Central memory CD8-positive, alpha-beta T cell (primary cell): ENCODE measurements at places on chromosomes 16 and 17.

DNA sequence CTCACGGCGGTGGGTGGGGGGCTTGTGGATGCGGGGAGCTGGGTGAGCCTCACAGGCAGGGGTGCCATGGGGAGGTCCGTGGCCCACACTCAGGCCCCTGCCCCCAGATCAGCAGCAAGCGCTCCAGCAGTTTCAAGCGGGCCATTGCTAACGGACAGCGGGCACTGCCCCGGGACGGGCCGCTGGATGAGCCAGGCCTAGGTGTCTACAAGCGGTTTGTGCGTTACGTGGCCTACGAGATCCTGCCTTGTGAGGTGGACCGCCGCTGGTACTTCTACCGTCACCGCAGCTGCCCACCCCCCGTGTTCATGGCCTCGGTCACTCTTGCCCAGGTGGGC, 1.1 kb downstream of the RHBDL1 start:
- DNase-seq = no peak

DNA sequence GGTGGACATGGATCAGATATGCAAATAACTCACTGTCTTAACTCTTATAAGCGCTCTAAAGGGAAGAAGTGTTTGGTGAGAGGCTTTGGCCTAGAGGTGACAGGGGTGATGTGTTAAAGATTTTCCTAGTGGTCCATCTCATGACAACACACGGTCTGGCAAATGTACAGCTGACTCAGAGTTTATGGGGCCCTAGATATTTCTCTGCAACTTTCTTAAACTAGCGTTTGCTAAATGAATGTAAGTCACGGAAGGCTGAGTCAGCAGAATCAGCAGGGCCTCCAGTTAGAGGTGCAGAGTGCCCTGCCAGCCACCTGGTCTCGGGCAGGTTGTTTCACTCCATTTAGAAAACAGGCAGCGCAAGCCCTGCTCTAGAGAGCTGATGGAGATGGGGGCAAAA, 40.1 kb downstream of the CLEC16A start:
- DNase-seq = no peak

DNA sequence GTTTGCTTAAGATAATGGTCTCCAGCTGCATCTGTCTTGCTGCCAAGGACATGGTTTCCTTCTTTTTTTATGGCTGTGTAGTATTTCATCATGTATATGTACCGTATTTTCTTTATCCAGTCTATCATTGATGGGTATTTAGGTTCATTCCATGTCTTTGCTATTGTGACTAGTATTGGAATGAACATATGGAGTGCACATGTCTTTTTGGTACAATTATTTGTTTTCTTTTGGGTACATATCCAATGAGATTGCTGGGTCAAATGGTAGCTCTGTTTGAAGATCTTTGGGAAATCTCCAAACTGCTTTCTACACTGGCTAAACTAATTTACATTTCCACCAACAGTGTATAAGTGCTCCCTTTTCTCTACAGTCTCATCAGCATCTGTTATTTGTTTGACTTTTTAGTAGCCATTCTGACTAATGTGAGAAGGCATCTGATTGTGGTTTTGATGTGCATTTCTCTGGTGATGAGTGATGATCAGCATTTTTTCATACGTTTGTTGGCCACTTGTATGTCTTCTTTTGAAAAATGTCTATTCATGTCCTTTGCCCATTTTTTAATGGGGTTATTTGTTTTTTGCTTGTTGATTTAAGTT, 66.2 kb downstream of the TNFRSF13B start:
- no peak for DNase-seq

DNA sequence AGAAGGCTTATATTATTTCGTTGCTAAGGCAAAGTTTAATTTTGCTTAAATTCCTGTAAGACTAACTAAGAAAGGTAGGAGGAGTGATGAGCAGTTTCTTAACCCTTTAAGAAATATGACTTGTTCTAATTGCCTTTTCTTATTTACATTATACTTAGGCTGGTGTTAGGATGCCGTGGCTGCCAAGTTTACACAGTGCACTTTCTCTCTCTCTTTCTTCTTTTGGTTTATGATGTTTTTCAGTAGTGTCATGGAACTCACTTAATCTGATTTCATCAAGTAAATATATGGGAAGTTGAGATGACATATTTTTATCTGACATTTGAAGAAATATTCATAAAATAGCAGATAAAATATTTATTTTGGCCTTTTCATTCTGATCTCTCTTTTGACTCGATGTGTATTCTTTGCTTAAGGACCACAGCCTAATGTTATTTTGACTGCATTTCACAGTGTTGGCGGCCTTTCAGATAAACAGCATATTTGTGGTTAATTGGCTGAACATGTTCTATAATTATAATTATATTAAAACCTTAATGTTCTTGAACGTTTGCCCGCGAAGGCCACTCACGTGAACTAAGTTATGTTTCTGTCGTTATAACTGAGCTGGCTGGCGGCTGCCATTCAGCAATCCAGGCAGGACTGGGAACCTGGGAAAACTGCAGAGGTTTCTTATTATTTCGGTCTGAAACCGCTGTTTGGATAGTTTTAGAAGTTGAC, 191.6 kb downstream of the WWOX start:
- no peak for DNase-seq
